ENCODE measurements at places on chromosomes 3 and 15. TPM values are rescaled to one million over a fixed set of nuclear protein-coding genes. Genes with fewer than 3 reads are reported as not detected.

Gene FBXW12
- total RNA-seq = 0.22 TPM

Gene PRR20G
- not detected for total RNA-seq

Gene HYAL1
- total RNA-seq = 2.7 TPM

Gene FANCD2OS
- total RNA-seq = not detected

Gene DUOXA1
- total RNA-seq = 1.2 TPM

Gene SENP8
- total RNA-seq = 5.4 TPM

Gene GOLGA8N
- 11.4 TPM for total RNA-seq

Gene SLC9A9
- total RNA-seq = 10.1 TPM

Gene ABHD10
- total RNA-seq = 37.0 TPM

Gene IQCF6
- total RNA-seq = not detected

Gene TMEM87A
- total RNA-seq = 43.9 TPM

Gene KCNH8
- 0.18 TPM for total RNA-seq

Gene GOLGA6L9
- 3.1 TPM for total RNA-seq

Gene MYL3
- 4.3 TPM for total RNA-seq

Gene LDHAL6B
- total RNA-seq = not detected

Gene MCF2L2
- 0.61 TPM for total RNA-seq

Gene GPR62
- total RNA-seq = 0.25 TPM

Gene NDN
- total RNA-seq = 85.6 TPM

Gene GALNT15
- 71.1 TPM for total RNA-seq

Gene GOLGA6D
- total RNA-seq = 0.07 TPM

Gene PLCH1
- 0.23 TPM for total RNA-seq

Gene MAP1A
- 24.3 TPM for total RNA-seq

Gene LTF
- total RNA-seq = 23.7 TPM

Gene PIK3R4
- total RNA-seq = 29.7 TPM

Gene CCNB2
- 0.74 TPM for total RNA-seq

Gene CCR8
- total RNA-seq = not detected

Gene GLDN
- total RNA-seq = 2.5 TPM

Gene HGD
- 0.74 TPM for total RNA-seq

Gene VWA5B2
- 0.75 TPM for total RNA-seq

Gene SNX22
- total RNA-seq = 0.15 TPM

Gene SPESP1
- 1.5 TPM for total RNA-seq

Gene ADCY5
- total RNA-seq = 10.1 TPM

Gene DAPK2
- 4.4 TPM for total RNA-seq

Gene COL8A1
- 8.5 TPM for total RNA-seq

Gene GPR171
- 0.72 TPM for total RNA-seq

Gene TM4SF1
- 92.7 TPM for total RNA-seq

Gene ELL3
- 3.8 TPM for total RNA-seq

Gene EXD1
- total RNA-seq = not detected

Gene LMAN1L
- not detected for total RNA-seq

Gene DCUN1D1
- 42.6 TPM for total RNA-seq

Gene TRAT1
- 0.15 TPM for total RNA-seq

Gene MAGEL2
- total RNA-seq = 1.5 TPM

All from ovary (tissue), 10 donors.